Activated CD8-positive, alpha-beta memory T cell treated with anti-CD3 and anti-CD28 coated beads, Interleukin-2, amount 50 U/mL, for 48 hours (primary cell): ENCODE measurements at places on chromosomes 2 and 18.

- no peak for DNase-seq
Measured at GRCh38 chr2:144518748-144519596, 947 bp downstream of the ZEB2 start.

GRCh38 chr18:3508576-3509549 is 58.9 kb downstream of the TGIF1 start:
- DNase-seq, result no peak

- DNase-seq, result no peak
Measured at GRCh38 chr2:238006510-238006909, 39.7 kb downstream of the UBE2F start.

DNA sequence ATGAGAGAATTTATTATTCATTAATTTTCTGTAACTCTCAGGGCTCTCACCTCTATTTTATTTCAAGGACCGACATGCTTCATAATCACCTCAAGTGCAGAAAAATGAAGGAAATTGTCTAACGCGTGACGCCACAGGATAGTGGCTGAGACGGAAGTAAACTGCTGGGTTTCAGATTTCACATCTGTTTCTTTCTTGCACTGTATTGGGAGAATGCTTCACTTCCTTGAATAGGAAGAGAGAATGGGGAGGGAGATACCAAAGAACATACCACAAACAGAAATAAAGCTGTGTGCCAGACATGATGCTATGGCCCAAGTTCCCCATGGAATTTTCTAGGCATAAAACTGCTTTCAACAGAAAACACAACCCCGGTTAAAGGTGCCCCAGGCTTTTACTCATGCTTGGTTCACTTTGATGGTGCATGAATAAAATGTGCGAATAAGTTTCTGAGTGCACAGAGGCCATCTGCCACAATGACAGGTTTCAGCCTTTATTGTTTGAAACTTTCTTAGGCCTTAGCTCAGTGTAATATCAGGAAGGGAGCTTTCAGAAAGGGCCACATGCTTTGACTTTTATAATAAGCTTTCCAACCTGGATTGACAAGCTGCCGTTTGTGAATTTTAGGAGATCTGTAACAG is 1116.4 kb downstream of the SOCS6 start:
- DNase-seq, result no peak

DNA sequence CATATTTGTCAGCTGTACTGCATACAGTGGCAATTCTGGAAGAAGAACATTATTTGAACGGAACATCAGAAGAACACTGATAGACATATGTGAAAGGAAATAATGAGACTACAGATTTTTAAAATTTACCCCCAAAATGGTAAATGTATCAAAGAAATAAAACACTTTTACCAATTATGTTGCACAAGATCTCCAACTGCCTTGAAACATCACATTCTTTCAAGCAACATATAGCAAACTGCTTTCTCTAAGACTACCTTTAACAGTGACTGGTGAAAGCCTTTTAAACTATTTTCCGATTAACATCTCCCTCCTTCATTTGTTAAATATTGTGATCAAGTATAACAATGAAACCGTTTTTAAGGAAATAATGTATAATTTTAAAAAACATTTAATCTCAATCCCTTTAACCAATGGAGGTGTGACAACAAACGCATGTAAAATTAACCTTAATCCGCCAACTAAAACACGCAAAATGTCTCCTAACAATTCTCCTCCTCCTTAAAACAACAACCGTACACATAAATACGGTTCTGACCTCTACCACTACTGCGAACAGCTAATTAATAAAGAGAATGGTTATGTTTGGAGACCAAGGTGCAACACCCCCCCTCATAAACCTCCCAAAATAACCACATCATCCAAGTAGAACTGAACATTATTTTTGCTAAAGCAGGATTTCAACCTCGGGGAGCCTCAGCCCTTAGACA is 2.4 kb downstream of the FBXO11 start:
- DNase-seq, result no peak

DNA sequence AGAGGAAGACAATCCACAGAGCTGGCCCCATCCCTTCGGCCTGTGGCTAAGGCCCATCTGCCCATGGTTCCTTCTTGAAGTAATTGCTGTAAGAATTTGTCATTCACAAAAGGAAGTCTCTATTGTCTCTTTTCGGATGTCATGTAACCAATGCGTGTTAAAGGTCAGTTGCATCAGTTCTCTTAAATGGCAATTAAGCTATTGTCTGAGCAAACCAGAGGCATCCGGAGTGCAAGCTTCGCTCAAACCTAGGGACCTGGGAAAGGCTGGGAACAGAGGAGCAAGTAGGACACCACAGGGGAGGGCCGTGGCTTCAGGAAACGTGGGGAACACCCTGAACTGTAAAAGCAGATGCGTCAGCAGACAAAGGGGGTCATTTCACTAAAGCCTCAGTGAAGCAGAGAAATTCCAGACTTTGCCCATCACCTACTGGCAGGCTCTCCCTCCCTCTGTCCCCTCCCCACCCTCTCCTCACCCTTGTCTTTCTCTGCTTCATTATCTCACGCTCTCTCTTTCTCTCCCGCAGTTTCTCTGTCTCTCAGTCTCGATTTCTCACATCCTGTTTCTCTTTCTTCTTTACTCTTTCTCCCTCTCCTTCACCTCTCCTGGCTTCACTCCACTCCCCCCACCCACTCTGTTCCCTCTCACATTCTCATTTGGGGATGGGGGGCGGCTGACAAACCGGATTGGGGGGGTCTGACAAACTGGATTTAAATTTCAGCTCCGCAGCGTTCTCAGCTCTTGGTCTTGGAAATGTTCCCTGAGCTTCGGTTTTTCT is 204.6 kb upstream of the TNP1 start:
- DNase-seq, result no peak

GRCh38 chr2:74876081-74876886 is 42.4 kb downstream of the HK2 start:
- no peak for DNase-seq

DNA sequence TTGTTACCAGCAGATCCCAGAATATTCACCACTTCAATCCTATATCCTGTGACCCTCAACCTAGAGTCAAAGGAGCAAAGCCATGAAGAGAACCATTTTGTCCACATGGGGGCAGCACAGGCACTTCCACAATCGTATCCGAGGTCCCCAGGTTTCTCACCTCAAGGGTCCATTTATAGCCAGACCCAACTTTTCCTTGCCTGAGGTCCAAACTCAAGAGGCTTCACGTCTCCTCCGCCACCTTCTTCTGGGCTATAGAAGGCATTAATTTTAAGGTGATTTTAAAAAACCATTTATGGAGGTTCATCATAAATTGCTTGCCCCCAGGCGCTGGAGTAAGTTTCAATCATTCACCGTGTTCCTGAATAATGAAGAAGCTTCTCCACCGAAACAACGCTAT is 111.6 kb upstream of the NABP1 start:
- peak; percentile 82 for DNase-seq

DNA sequence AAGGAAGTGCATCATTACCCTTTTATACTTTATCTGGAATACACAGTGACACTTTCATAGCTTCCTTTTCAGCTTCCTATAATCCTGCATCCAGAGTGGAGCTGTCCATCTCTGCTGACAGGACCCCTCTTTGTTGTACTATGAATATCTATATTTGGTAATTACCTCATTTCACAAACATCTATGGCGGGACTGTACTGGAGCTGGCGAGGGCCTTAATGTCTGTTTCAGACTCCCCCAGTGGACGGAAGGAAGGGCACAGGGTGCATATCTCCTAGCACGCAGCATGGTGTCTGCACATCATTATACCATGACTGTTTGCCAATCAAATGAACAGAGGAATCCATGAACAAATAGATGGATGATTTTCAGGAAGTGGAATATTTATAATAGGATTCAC is 142.3 kb downstream of the SOX11 start:
- no peak for DNase-seq

DNA sequence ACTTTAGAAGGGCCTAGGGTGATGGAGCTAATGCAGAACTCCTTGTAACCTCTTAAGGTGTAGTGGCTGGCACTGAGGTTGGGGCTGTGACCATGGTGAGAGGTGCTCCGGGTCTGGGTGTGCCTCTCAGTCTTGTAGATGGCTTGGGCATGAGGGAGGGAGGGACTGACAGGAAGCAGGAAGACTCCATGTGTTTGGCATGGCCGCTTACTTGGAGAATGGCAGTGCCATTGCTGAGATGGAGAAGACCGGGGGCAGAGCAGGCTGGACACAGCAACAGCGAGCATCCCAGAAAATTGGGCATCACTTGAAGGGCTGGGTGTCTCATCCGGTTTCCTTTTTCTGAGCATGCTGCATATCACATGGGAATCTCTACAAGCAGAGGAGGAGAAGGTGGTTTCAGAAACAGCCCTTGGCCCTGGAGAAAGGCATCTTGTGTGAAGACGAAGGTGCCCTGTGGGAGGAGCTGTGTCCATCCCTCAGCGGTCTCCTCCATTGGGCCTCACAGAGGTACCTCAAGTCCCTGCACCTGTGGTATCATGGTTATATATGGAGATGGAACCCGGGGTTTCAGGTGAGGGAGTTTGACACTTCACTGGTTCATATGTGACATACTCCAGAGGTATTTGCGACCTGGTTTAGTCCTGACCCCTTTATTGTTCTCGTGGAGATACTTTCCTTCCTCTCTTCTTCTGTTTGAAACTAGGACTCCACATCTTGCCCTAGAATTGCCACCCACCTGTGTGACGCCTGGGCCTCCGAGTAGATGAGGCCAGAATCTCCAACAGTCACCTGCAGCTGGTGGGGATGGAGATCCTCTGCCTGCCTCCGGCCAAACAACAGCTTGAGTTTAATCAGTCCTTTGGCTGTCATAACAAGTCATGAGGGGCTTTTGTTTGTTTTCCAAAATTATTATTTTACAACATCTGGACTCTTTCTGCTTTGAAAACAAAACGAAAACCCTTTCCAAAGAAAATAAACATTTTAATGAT is 45.6 kb downstream of the INPP4A start:
- no peak for DNase-seq

GRCh38 chr2:28360058-28360717 is 32.5 kb upstream of the FOSL2 start:
- DNase-seq, result no peak

DNA sequence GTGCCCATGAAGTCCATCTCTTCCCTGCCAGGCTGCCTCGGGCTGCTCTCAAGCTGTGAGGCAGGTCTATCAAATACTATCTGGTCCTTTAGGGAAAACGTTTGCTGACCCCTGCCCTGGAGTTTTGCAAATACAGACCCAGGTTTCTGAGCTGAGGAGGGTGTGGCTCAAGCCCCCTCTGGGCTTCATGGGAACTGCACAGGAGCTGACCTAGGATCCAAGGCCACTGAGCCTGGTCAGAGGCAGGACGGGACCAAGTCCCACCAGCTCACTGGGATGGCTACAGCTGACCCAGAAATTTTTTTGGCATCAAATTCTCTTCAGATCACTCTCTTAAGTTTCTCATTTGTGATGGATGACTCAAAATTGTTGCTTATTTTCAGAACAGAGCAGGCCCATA is 14.1 kb downstream of the ZNF516 start:
- peak; percentile 32 for DNase-seq
